ENCODE measurements at places on chromosomes 1 and 21.

- DNase-seq = no peak
Measured at GRCh38 chr1:111480674-111481073, 6.9 kb downstream of the C1orf162 start.

DNA sequence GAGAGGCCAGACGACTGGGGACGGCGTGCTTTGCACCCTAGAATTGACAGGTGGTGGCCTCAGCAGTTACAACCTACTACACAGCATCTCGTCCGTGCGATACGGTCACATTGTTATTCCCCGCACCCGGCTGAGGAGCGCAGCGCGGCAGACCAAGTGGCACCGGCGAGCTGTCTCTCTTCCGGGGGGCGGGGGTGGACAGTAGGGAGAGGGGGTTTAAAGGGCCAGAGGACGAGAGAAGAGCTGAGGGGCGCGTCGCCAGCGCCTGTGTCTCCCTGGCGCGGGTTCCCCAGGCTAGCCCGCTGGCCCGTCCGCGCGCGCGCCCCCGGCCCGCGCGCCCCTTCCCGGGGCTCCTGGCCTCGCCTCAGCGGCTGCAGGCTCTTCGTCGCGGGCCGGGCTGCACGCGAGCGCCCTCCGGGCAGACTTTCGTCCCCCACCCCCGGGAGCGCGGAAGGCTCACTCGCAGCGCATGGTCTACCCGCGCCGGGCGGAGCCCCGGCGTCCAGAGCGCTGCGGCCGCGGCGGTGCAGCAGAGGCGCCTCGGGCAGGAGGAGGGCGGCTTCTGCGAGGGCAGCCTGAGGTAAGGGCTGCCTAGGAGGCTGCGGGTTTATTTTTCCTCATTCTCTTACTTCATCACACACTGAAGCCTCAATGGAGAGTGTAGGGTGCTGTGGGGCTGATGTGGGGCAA is at the start of gene PDE4B:
TSS of gene PDE4B (plus strand) at position 227 of the 690 bp plus-strand sequence.
- no peak for DNase-seq

DNA sequence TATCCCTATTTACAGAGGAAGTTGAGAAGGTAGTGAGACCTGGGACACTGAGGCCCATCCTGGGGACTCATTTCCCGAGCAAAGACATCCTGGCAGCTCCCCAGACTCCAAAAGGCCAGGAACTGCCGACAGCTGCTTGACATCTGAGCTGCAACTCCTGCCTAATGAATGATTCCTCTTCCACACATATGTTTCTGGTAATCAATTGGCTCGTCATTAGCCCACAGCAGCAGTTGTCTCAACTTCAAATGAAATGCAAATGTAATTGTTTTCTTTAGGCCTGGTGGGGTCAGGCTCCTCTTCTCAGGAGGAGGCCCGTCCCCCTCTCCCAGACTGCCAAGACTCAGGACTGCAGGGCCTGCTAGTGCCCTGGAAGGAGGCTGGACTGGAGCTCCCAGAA is 61.8 kb upstream of the DISP3 start:
- no peak for DNase-seq

GRCh38 chr1:26410706-26411623 is at the start of gene LIN28A:
Gene LIN28A, plus strand, starts transcription at chr1:26410817. Its CDS starts 75 bp downstream, at chr1:26410892.
- no peak for DNase-seq

GRCh38 chr1:118842452-118843201 is 145.5 kb downstream of the TBX15 start:
- no peak for DNase-seq
